ENCODE measurements at places on chromosomes 4 and X.

DNA sequence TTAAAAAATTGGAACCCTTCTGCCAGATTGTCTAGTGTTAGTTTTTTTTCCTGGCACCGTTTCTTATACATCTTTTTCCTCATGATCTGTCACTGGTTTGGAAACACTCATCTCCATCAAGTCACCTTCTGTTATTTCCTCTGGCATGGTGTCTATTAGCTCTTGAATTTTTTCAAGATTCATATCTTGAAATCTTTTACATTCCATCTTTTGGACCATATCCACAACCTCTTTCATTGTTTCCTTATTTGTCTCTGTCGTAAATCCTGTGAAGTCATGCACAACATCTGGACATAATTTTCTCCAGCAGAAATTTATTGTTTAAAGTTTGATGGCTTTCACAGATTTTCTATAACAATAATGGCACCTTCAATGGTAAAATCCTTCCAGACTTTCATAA lies 10.2 kb upstream of the TMEM185A start:
- no peak for DNase-seq

GRCh38 chr4:10197952-10198351 lies 81.4 kb upstream of the WDR1 start:
- no peak for DNase-seq

DNA sequence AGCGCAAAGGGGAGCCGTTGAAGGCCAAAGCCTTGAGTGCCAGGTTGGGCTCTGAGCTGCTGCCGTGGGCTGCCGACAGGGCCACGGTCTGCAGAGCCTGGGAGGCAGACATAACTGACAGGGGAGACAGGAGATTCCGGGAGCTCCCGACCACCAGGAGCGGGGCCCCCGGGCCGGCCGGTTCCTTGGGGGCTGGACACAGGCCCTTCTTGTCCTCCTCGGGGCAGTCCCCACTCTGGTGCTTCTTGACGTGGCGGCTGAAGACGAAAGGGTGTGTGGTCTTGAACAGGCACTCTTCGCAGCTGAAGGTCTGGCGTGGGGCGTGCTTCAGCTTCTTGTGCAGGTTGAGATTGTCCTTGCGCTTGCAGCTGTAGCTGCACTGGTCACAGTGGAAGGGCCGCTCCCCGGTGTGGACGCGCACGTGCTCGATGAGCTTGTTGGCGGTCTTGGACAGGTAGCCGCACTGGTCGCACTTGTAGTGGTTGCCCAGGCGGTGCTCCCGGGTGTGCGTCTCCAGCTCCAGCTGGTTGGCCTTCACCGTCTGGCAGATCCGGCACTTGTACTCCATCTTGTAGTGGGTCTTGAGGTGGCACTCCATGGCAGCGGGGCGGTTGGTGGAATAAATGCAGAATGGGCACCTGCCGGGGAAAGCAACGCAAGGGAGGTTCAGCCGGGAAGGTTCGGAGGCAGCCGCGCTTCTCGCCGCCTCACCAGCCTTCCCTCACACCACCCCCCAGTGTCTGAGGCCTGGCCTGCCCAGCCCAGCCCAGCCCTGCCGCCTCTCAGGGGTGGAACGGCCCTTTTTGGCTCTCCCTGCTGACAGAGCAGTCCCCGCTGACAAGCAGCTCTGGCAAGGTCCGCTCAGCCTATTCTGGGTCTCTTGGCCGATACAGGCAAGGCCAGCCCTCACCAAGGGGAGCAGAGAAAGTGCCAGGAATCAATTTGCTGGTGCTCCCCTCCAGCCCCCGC lies 81.3 kb downstream of the C4orf51 start:
- DNase-seq = no peak

GRCh38 chr4:37825968-37826294 lies 555 bp upstream of the PGM2 start:
- no peak for DNase-seq

GRCh38 chr4:107423677-107424405 lies 296.2 kb downstream of the PAPSS1 start:
- DNase-seq = no peak
